ENCODE measurements at places on chromosomes 13 and 19. TPM values are rescaled to one million over a fixed set of nuclear protein-coding genes. Genes with fewer than 3 reads are reported as not detected.

The PRX gene
- total RNA-seq: 0.90 TPM

The ENOX1 gene
- total RNA-seq: 1.9 TPM

DNA sequence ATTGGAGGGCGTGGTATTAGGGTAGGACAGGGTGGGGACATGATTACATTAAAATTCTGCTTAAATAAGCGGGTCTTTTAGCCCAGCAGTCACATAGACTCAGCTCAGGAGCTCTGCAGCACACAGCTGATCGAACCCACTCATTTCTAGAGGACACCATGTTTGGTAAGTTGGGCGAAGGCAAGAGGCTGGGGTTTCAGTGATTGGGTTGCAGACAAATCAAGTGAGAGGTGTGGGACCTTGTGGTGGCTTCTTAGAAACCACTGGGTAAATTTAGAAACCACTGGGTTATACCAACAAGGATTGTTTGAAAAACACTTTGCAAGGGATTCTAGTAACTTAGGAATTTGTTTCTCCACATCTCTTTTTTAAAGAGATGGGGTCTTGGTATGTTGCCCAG is at the start of gene LEUTX:
TSS of gene LEUTX (plus strand) at position 92 of the 400 bp plus-strand sequence. CDS start at position 159, 67 bp downstream.
- H3K4me3 ChIP-seq: no peak within 1 kb of the TSS
- DNase-seq: no peak
- no peaks in the 10 kb centered on the region for H3K36me3 ChIP-seq
- H3K27ac ChIP-seq: no peak within 1 kb of the TSS
- H3K27me3 ChIP-seq: peaks cover 3% of the 10 kb centered on the region

DNA sequence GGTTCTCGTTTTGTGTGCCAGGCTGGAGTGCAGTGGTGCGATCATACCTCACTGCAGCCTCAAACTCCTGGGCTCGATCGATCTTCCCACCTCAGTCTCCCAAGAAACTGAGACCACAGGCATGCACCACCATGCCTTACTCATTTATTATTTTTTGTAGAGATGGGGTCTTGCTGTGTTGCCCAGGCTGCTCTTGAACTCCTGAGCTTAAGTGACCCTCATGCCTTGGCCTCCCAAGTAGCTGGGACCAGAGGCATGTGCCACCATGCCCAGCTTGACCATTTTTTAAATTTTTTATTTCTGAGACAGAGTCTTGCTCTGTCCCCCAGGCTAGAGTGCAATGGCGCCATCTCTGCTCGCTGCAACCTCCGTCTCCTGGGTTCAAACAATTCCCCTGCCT is 10.2 kb upstream of the GNA11 start:
- H3K36me3 ChIP-seq: no peaks in the 10 kb centered on the region
- H3K27me3 ChIP-seq: no peaks in the 10 kb centered on the region
- H3K4me3 ChIP-seq: no peak overlapping the region
- H3K4me1 ChIP-seq: peaks cover 2% of the 10 kb centered on the region
- no peak for DNase-seq
- H3K27ac ChIP-seq: no peak overlapping the region

- DNase-seq: peak; percentile 47
- peaks cover 16% of the 10 kb centered on the region for H3K36me3 ChIP-seq
- peak within 1 kb of the TSS; percentile 87 for H3K27ac ChIP-seq
- H3K4me1 ChIP-seq: peaks cover 5% of the 10 kb centered on the region
- peak within 1 kb of the TSS; percentile 97 for H3K4me3 ChIP-seq
Measured at GRCh38 chr19:10543420-10544241, at the start of gene ATG4D. Gene ATG4D (plus strand): TSS chr19:10543904. CDS start chr19:10544091, 187 bp downstream.
